ENCODE measurements at places on chromosomes 13 and 19. TPM values are rescaled to one million over a fixed set of nuclear protein-coding genes. Genes with fewer than 3 reads are reported as not detected.

Gene ZNF93
- 5.0 TPM for polyA plus RNA-seq

Gene TMIGD2
- 4.0 TPM for polyA plus RNA-seq

Gene ZNF772
- polyA plus RNA-seq, result 1.1 TPM

Gene MEIOSIN
- polyA plus RNA-seq, result 0.02 TPM

Gene FCER2
- polyA plus RNA-seq, result 0.22 TPM

Gene HSH2D
- polyA plus RNA-seq, result 0.56 TPM

Gene PSG11
- polyA plus RNA-seq, result not detected

Gene VSTM2B
- polyA plus RNA-seq, result not detected

Gene ZNF547
- 0.72 TPM for polyA plus RNA-seq

Gene SBK3
- 1.2 TPM for polyA plus RNA-seq

Gene ZNF492
- 0.22 TPM for polyA plus RNA-seq

Data from adipose tissue (tissue), 3 donors.